ENCODE measurements at places on chromosomes 7 and 10. TPM values are rescaled to one million over a fixed set of nuclear protein-coding genes. Genes with fewer than 3 reads are reported as not detected.

GRCh38 chr7:84073186-84073875, 121.3 kb downstream of the SEMA3A start:
- no peak for DNase-seq

The MAGI2 gene
- 13.4 TPM for total RNA-seq

DNA sequence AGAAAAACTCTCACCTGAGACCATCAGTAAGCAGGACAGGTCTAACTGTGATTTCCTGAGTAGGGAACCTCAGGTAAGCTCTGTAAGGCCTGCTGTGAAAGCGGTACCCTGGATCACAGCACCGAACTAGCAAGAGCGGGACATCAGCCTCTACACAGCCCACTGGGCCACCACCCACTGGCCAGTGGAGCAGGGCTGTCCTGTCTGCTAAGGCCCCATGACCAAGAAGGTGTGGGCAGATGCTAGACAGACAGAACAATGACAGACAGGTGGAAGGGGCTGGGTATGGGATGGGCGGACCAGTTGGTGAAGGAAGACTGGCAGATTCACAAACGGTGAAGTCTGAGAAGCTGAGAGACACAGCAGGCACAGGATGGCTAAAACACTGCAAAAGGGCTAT, 79.4 kb upstream of the DDC start:
- DNase-seq, result no peak

The UCMA gene
- total RNA-seq, result not detected

GRCh38 chr7:86978808-86979506, 80.5 kb downstream of the ELAPOR2 start:
- DNase-seq, result no peak

GRCh38 chr10:42986633-42987032, 90.2 kb upstream of the RET start:
- no peak for DNase-seq

- no peak for DNase-seq
Observed at GRCh38 chr7:29844559-29844958, 38.3 kb downstream of the WIPF3 start.

DNA sequence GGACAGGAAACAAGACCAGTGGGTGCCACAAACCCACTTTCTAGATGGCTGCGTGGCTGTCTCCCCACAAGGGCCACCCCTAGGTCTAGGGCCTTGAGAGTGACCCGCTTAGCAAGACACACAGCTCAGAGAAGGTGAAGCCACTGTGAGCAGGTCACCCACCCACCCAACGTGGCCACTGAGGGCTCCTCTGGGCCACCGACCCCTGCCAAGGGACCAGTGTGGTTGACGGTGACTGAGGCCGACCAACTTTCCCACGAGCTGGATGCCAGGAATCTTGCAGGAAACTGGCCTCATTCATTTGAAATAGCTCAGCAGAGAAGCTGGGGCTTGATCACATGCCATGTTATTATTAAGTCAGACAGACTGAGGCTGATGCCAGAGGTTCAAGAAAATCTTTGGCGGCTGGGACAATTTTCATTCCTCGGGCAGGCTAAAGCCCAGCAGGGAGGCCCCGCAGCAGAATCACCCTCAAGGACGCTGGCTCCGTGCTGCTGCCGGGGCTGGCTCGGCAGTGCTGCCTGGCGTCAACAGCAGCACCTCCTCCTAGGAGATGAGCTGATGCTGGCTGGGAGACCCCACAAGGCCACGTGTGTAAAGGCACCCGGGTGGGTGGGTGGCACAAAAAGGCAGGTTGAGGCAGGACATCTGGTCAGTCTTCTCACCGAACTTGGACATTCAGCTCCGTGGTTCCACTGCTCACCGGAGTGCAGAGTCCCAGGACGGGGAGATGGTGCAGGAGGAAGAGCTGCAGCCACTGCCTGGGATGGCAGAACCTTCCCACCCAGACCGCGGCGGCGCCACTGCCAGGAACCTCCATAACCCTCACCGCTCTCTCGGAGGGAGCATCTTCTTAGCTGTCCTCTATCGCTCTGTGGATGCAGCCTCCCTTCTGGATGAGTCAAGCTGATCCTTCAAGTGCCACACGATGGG, 57.8 kb downstream of the ZRANB1 start:
- no peak for DNase-seq

- DNase-seq, result no peak
Observed at GRCh38 chr10:88793712-88794299, 8.7 kb upstream of the LIPM start.

The P4HA1 gene
- 25.4 TPM for total RNA-seq

DNA sequence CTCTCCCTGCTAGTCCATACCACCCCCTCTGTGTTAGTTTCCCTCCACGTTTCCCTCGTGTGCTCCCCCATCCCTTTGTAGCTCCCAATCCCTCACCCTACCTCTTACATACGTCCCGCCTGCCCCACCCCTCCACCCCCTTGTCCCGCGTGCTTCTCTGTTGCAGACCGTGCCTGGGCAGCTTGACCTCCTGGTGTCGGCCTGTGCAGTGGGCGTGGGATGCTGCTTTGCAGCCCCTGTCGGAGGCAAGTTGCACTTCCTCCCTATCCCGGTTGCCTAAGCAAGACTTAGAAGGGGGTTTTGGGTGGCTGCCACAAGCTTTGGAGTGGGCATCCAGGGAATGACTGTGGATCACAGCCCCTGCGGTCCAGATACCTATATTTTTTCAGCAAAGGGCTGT, 7.7 kb downstream of the CLCN1 start:
- DNase-seq, result no peak

The ACBD7 gene
- total RNA-seq, result 10.7 TPM

DNA sequence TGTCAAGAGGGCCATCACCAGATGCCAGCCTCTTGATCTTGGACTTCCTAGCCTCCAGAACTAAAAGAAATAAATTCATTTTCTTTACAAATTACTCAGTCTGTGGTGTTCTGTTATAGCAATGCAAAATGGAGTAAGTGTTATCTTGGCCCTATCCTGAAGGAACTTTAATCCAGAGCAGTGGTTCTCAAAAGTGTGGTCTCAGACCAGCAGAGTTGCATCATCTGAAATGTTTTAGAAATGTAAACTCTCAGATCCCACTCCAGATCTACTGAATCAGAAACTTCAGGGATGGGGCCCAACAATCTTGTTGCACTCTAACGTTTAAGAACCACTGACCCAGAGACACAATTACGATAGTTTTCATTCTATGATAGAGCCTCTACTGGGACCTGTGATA, 3.2 kb upstream of the SUPV3L1 start:
- DNase-seq, result no peak

- no peak for DNase-seq
Observed at GRCh38 chr7:128404143-128404681, 5.6 kb downstream of the IMPDH1 start.

GRCh38 chr7:67311901-67312300, 315.3 kb downstream of the TYW1 start:
- DNase-seq, result no peak

DNA sequence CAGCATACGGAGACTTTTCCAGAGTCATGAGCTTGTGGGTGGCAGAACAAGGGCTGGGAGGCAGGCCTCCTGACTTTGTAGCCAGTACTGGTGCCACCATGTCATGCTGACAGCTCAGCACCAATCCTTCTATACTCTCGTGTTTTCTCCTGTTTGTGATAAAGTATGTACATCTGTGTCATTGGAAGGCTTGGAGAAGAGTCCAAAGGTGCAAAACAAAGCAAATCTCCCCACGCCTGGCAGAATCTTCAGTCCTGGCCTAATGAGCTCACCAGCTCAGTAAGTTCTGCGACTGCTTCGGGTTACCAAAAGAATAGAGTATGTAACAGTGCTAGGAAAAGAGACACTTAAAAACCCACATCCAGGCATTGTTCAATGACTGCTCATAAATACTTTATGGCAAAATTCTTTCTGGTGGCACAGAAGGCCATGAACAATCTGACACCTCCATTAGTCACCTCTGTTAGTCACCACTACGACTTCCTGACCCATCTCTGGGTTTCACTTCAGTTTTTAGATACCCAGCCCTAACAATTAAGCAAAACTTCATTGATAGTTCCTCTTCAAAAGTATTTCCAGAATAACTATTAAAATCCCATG, 24.5 kb downstream of the STEAP1 start:
- DNase-seq, result no peak

The PRF1 gene
- total RNA-seq, result not detected

DNA sequence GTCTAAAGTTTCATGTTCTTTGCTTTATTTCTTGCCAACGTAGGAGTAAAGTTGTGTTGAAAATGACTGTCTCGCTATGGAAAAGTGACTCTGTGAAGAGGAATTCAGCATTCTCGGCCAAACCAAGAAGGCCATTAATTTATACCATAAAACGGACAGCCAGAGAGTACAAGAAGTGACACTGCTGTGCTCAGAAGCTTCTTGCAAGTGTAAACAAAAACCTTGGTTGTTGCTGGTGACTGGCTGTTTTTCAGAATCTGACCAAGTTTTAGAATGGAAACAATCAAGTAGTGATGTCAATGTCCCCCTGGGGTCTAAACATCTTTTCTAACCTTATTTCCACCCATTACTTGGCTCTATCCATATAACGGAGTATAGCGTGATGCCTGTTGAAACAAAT, 201.9 kb downstream of the INHBA start:
- DNase-seq, result no peak

DNA sequence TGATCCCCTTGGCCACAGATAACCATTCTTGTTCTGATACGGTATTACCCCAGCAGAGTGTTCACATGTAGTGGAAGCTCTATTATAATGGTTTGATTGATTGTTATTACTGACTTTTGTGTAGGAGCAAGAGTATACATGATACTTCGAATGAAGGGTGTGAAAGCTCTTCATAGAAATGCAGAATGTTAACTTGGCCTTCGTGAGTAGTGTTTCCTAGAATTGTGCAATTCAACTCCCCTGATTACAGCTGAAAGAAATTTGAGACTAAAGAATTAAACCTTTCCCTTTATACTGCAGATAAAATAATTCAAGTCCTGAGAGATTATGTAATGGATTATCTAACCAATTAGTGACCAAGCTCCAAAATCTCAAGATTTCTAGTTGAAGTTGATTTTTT, 38.2 kb downstream of the MKLN1 start:
- DNase-seq, result no peak

The MACC1 gene
- total RNA-seq, result 16.1 TPM

Measured in progenitor cell of endocrine pancreas (in vitro differentiated cells).